Aorta (tissue), 5 donors: ENCODE measurements at places on chromosomes 4 and X.

DNA sequence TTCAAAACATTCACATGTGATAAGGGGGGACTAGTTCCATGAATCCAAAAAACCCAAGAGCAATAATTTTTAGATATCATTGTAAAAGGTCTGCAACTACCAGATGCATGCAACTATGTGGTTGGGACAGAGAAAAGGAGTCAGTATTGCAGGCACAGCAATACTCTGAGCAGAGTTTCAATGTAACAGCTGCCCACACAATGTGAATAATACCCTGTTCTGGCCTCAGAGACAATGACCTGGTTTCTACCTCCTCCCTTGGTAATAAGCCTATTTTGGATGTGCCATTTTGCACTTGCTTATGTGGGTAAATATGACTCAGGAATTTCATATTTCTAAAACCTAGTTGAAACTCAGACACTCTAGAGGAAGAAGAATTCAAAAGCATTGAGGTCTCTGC is 194.8 kb upstream of the RASGEF1B start:
- DNase-seq = no peak

GRCh38 chr4:7516773-7517144 is 82.0 kb upstream of the PSAPL1 start:
- no peak for DNase-seq

DNA sequence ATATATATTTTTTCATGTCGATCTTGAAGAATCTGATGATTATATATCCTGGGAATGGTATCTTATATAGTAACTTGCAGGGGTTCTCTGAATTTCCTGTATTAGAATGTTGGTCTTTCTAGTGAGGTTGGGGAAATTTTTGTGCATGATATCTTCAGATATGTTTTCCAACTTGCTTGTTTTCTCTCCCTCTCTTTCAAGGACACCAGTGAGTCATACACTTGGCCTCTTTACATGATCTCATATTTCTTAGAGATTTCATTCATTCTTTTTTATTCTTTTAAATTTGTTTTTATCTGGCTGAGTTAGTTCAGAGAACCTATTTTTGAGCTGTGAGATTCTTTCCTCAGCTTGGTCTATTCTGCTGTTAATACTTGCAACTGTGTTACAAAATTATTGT is 27.2 kb upstream of the C4orf17 start:
- DNase-seq = no peak

GRCh38 chr4:99062120-99062519 is 26.5 kb downstream of the ADH5 start:
- DNase-seq = no peak

DNA sequence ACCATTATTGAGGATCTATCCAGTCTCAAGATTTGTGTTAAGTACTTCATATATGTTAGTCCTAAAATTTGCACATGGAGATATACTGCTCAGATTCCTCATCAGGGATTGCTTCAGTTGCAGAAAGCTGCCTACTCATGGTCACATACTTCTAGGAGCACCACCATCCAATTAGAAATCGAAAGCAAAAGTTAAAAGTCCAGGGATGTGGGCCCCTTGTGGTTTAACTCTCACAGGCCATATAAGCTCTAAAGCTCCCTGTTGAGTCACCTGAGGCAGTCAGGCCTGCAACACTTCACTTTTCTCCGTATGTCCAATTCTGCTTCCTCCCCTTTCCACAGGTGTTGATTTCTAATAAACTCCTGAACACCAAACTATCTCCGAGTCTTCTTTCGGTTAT is 84.2 kb downstream of the CNOT6L start:
- DNase-seq = no peak

- DNase-seq = no peak
Measured at GRCh38 chrX:49214996-49215526, 15.1 kb upstream of the SYP start.

DNA sequence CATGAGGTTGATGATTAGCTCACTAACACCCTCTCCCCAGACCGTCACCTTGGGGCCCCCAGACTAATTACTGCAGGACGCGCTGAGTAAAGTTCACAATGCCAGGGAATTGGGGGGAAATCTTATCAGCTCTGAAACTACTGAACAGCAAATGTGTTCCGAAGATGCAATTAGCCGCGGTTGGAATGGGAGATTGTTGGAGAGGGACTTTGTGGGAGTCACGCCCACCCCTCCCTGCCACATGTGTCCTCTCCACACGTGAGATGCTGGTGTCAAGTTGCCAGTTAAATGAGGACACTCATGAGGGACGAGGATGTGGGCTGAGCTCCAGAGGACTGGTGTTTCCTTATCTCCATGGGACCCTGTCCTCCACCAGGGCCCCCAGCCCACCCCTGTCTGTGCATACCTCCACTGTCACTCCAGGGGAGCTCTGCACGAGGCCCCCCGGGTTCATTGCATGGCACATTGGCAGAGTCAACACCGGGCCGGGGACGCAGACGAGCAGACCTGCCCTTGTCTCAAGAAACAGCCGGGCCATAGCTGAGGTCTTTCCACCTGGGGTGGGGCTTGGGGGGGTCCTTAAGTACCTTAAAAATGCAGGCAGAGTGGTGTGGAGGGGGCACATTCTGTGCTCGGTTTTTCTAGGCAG is 175.4 kb upstream of the PSAPL1 start:
- no peak for DNase-seq

- DNase-seq = no peak
Measured at GRCh38 chr4:183548306-183548705, 43.4 kb downstream of the ING2 start.

DNA sequence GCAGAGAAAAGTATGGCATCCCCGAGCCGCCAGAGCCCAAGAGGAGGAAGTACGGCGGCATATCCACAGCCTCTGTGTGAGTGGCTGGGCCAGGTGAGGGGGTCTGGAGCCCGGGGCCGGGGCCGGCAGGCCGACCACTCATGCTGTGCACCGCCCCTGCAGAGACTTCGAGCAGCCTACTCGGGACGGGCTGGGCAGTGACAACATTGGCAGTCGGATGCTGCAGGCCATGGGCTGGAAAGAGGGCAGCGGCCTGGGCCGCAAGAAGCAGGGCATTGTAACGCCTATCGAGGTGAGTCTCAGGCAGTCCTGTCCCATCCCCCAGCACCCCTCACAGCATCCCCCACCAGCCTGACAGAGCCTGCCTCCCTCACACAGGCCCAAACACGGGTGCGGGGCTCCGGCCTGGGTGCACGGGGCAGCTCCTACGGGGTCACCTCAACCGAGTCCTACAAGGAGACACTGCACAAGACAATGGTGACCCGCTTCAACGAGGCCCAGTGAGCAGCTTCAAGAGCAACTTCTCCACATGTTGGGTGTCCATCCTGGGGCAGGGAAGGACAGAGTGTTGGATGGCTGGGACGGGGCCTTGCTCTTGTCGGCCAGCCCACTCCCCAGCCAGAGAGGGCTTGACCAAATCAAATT is 7.4 kb upstream of the UBA1 start:
- DNase-seq = peak; percentile 58

GRCh38 chr4:95410387-95410977 is 138.3 kb downstream of the UNC5C start:
- no peak for DNase-seq

GRCh38 chr4:148845609-148846008 is 403.4 kb upstream of the NR3C2 start:
- no peak for DNase-seq

DNA sequence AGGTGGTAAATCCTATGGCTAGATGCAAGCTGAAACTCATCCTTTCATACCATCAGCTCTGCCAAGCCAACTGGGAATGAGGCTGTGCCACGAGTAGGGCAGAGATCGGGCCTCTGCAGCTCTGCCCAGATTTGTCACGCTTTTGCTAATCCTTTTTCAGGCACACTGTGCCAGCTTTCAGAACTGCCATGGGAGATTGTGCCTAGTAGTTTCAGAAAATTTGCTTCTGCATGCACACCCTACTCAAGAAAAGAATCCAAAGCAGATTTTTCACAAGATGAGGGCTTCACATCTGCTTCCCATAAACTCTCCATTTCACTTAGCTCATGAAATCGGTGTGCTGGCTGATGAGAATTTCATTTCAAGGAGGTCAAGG is 3.3 kb upstream of the ADH7 start:
- no peak for DNase-seq

GRCh38 chr4:5965225-5965624 is 53.0 kb downstream of the C4orf50 start:
- no peak for DNase-seq

DNA sequence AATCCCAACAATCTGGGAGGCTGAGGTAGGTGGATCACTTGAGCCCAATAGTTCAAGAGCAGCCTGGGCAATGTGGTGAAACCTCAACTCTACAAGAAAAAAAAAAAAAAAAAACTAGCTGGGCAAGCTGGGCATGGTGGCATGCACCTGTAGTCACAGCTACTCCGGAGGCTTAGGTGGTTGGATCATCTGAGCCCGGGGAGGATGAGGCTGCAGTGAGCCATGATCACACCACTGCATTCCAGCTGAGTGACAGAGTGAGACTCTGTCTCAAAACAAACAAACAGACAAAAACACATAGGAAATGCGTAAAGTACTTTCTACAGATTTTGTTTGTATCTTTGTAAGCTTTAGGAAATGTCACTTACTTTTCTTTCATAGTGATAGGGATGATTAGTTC is 307.2 kb upstream of the NR3C2 start:
- DNase-seq = no peak

DNA sequence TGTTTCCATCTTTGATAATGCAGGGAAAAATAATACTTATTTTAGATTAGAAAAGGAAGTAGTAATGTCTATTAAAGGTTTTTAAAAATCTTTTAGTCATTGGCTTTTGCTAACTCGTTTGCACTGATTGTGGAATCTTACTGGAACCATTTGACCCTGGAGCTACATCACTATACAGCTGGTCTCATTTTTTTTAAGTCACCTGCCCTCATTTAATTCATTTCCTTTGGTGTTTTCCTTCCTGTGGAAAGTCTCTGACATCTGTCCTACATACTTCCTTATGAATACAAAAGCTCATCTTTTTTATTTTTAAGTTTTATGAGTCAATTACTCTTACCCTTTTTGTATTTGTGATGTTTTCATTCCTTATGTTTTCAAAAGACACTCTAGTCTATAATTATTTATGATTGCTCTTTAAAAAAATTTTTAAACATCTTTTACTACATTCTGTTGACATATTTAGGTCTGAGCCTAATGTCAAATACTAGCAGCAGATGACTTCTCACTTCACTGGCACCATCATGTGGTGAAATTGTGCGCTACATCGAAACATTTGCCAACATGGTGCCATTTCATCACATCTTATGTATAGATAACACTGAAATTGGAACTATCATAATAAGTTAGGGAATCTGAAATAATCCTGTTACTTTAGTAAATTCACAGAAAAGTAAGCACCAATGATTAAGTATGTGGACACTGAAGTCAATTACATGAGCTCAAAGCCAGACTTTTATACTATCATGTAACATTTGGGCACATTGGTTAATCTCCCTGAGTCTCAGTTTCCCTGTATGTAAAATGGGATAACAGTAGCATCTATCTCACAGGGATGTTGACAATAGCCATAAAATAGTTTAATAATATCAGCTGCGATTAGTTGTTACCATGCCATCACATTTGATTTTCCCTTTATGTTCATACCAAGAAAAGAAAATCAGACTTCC is 9.4 kb upstream of the MMAA start:
- no peak for DNase-seq

DNA sequence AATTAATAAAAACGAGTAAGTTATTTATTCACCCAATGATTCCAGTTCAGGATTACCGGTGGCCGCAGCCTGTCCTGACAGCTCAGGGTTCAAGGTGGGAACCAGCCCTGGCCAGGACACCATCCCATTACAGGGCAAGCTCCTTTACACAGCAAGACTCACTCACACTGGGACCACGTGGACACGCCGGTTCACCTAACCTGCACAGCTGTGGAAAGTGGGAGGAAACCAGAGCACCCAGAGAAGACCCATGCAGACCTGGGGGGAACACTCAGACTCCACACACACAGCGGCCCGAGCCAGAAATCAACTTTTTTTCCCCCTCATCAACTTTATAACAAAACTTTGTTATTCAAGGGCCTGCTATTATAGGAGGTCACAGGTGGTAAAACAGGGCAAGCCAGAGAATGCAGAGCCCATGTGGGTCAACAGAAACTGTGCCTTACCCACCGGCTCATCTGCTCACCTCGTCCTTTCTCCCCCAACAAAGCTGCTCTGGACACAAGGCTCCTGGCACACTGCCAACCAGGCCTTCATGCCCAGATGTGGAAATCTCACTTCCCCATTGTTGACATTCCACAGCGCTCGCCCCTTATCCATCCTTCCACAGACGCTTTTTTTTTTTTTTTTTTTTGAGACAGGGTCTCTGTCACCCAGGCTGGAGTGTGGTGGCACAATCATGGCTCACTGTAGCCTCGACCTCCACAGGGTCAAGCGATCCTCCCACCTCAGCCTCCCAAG is 8.0 kb upstream of the ODAPH start:
- peak; percentile 61 for DNase-seq

DNA sequence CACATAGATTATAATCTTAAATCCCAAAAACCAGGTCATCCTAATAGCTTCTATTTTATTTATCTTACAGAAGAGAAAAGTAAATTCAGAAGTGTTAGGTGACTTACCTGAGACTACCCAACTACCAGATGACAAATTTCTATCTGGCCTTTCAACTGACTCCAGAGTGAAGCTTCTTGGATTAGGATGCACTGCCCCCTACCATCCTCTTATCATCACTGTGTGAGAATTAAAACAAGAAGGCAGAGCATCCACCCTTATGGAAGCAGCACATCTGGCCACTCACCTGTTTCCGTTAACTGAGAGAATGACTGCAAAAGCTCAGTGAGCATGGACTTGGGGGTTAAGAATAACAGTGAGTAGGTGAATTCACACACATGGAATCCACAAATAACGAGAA is 502.6 kb upstream of the TECRL start:
- DNase-seq = no peak

DNA sequence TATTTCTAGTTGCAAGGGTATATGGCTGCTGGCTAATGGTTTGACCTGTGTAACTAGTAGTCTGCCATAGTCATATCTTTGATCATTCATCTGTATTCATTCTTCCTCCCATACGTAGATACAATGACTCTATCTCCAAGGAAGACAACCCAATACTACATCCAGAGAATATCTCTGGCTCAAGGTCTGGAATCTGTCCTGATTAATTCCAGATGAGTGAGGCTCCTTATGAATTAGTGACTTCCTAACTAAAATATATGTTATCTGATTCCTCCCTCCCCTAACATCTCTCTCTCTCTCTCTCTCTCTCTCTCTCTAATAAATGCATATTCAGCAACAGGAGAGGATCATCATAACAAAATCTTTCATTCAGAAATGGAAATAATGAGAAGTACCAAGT is 641.5 kb downstream of the FAT4 start:
- no peak for DNase-seq

- no peak for DNase-seq
Measured at GRCh38 chrX:133574716-133575115, 159.4 kb upstream of the GPC4 start.
